ENCODE measurements at places on chromosomes 2 and 18.

DNA sequence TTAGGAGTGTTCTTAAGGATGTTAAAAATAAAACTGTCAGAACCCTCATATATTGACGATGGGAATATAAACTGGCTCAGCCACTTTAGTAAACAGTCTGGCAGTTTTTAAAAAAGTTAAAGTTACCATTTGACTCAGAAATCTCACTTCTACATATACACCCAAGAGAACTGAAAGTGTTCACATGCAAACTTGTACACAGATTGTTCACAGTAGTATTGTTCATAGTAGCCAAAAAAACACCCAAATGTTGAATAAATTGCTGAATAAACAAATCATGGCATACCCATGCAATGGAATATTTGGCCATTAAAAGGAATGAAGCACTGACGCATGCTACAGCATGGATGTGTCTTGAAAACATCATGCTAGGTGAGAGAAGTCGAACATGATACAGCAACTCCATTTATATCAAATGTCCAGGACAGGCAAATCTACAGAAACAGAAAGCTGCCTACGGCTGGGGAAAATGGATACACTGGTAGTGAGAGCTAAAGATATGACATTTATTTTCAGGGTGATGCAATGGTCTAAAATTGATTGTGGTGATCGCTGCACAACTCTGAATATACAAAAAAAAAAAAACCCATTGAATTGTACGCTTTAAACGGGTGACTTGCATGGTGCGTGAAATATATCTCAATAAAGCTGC, 10.1 kb downstream of the RPL31 start:
- DNase-seq = no peak

DNA sequence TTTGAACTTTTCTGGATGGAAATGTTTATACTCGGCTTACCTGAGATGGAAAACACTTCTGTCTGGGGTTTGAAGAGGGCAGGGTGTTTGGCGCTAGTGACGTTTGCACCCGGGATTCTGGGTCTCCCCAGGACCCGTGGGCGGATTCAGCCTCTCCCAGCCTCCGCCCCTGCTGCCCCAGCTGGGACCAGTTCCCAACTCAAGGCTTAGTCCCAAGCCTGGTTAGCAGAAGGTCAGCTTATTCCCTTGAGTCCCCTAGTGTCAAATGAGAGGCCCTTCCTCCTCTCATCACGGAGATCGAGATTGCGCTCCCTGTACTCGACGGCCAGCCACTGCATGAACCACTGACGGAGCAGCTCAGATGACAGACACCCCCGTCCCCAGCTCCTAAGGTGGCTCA, 123.2 kb downstream of the RTP5 start:
- no peak for DNase-seq

DNA sequence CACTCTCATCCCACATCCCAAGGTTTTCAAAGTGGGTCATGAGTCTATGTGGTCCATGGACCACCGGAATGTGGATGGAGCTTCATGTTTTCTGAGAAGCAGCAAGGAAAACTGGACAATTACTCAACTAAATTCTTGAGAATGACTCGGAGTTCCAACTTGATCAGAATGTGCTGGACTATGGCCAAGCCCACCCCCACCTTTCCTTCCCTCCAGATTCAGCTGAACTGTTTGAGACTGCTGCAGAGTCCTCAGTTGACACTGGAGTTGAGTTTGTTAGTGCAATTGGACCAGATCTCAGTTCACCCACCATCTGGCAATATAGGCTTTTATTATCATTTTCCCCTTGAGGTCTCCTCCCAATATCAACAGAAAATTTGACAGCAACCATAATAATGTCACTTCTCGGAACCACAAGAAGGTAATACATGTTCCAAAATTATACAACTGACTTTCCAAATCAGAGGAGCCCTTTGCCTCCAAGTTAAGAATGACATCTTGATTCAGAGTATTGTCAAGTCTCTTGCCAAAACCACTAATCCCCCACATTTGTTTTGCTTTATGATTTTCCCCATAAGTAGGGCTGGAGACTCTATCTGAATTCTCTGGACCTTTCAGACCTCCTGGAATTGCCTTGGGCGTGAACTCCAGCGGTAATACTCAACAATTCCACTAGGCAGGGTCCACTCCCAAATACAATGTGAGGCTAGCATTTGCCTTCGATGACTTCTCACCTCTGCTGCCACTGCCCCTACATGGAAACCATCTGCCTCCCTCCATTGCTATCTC, 8.8 kb downstream of the COL4A4 start:
- no peak for DNase-seq

DNA sequence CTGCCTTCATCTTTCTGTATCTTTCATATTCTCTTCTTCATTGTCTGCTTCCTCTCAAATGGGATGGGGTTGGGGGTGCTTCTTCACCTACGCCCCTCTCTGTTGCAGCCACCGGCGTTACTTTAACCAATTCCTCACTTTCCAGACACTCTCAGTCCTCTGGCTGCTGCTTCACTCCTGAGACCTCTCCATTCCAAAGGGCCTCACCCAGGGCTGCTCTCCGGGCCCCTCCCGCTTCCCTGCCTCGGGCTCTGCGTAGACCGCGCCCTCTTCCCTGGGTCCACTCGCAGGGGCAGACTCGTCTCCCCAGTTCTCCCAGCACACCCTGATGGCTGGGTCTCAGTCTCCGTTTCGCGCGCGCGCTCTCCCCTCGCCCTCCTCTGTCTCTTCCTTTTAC, 926 bp downstream of the SERPINB8 start:
- DNase-seq = peak; percentile 59

- no peak for DNase-seq
Measured at GRCh38 chr2:44579115-44579836, 217.5 kb downstream of the CAMKMT start.

DNA sequence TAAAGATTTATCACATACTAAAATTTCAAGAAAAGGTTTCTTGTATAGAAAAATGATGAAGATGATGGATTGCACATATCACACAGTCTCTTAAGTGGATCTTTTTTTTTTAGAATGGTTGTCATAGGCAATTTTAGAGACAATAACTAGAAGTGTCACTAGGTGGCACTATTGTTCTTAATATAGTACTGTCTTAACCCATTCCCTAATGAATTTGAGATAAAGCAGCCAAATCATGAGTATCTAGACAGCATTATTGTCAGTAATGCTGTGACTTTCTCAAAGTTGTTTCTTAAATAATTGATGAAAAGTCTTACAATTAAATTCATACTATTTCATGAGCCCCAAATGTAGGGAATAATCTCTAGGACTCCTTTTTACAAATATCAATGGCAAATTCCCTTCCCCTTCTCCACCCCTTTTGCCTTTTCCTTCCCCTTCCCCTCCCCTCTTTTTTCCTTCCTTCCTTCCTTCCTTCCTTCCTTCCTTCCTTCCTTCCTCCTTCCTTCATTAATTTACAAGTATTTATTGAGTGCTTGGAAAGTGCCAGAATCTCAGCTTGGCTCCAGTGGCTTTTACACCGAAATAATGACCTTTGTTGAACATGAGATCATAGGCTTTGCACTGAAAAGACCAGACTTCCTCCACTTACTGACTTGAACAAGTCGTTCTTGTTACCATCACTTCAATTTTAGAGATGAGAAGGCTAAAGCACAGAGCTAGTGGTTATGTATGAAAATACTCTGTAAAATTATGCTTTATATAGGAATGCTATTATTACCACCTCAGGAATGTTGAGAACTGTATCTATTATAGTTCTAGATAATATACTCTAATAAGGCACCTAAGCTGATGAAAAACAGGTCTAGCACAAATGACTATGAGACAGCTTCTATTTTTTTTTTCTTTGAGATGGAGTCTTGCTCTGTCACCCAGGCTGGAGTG, 19.8 kb downstream of the MYL12B start:
- DNase-seq = no peak

DNA sequence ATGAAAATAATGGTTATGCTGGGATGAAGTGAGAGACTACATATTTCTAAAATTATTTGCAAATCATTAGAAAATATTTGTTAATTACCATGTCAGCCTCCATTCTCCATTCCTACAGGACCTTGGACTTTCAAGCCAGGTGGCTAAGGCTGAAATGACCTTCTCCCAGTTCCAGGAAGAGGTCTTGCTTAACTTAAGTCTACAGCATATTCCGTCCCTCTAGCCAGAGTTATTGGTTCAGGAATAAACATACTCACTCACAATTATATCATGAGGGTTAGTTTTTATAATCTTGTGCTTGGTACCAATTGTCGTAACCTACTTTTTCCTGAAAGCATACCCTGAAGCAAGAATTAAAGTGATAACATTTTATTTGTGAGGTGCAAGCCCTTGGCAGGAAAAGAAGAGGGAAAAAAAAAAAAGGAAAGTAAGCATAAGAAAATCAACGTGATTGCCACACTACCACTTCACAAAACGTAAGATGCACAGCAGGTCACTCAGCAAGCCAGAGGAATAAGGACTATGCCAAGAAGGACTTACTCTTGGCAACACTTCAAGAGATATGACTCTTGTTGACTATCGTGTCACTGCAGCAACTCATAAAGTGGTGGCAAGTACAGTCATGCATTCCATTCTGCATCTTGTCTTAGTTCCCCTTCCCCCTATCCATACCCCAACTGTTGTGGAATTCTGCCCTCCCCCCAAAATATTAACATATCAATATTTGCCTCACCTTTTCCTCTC, 479.1 kb downstream of the MBD2 start:
- no peak for DNase-seq

DNA sequence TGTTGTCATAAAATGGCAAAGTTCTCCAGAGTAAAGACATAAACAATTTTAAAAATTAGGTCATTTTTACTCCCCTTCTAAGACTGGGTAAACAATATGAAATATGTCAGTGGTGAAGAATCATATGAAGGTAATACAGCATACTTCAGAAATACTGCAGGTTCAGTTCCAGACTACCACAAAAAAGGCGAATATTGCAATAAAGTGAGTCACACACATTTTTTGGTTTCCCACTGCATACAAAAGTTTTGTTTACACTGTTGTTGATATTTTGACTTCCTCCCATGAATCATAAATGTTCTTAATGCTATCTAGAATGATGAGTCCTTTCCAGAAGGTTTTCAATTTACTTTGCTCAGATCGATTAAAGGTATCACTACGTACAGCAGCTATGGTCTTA, 73.5 kb downstream of the SMC6 start:
- DNase-seq = no peak

GRCh38 chr2:21452678-21453077, 328.9 kb downstream of the TDRD15 start:
- DNase-seq = no peak

- DNase-seq = no peak
Measured at GRCh38 chr2:98908931-98909316, 27.1 kb downstream of the CRACDL start.

- DNase-seq = no peak
Measured at GRCh38 chr2:55133467-55134315, 83.4 kb upstream of the RTN4 start.

All from C1 segment of cervical spinal cord (tissue), 14 donors.